Amygdala (tissue), 56 donors: ENCODE measurements at places on chromosomes 16 and 17.

DNA sequence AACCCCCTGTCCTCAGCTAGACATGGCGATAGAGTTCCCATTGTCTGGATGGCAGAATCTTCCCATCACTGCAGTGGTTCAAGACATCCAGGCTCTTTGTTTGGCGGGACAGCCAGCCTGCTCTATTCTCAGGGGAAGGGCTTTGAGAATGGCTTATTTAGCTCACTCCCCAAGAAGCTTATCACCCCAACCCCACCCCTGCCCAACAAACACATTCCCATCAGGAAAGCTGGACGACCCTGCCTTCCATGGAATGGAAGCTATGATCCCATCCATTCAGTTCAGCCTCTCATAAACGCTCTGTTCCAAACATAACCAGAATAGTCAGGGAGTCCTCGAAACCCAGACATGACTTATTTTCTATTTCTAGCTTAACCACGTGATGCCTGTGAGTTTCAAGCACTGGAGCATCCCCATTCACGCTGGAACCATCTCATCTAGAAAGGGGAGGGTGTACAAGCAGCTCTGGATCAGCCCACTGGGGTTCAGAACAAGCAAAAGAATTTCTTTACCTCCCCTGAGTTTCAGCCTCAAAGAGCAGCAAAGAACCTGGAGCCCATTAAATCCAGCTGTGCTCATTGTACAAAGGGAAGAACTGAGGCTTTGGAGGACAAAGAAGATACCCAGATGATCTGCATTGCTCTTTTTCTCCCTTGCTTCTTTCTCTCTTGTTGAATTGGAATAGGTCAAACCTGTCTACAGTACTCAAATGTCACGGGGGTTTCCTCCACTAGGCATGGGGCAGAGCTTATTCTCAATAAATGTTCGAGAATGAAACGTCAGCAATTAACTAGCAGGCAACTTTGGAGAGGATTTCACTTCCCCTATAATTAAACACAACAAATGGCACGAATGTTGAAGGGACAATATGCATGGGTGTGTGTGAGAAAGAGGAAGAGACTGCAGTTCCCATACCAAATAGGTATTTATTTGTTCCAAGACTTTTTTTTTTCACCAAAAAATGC, 93.1 kb downstream of the XYLT1 start:
- DNase-seq, result no peak

GRCh38 chr17:17978481-17979424, 6.1 kb downstream of the DRC3 start:
- DNase-seq, result no peak

DNA sequence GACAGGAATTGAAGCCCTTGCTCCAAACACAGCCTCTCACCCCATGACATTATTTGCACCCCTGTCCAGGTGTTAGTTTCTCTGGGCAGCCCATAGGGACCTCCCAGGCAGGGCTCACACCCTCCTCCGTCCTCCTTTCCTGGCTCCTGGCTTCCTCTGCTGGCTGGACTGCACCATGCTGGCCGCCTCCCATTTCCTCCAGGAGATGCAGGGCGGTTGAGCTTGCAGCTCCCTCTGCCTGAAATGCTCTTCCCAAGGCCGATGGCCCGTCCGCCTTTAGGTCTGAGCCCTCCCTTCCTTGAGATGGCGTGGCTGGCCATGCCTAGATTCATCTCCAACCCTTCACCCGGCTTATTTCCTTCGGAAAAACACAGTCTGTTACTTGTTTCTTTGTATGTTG, 334.8 kb downstream of the SNX29 start:
- DNase-seq, result no peak

GRCh38 chr17:81393684-81394376, 1.4 kb upstream of the BAHCC1 start:
- peak; percentile 98 for DNase-seq

GRCh38 chr17:68782789-68783188, 172.4 kb downstream of the ABCA8 start:
- no peak for DNase-seq
